Mucosa of gallbladder (tissue), 1 donor: ENCODE measurements at places on chromosomes 13 and 19. TPM values are rescaled to one million over a fixed set of nuclear protein-coding genes. Genes with fewer than 3 reads are reported as not detected.

DNA sequence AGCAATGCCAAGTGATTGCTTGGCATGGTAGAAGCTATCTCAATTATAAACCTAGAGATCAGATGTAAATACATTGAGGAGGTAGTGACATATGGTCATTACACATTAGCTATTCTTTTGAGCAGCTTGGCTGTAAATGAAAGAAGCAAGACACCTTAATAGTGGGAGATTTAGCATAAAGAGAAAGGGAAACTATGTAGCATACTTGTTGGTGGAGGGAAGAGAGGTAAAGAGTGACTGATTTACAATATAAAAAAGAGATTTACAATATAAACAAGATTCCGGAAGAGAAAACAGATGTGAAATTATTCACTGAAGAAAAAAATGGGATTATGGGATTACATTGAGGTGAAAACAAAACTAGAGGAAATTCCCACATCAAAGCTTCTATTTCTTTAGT is 2009.6 kb downstream of the OLFM4 start:
- DNase-seq: no peak

GRCh38 chr13:111472559-111473460 is 152.4 kb downstream of the TEX29 start:
- no peak for DNase-seq

GRCh38 chr19:6997679-6998445 is 23.4 kb downstream of the MBD3L2B start:
- DNase-seq: no peak

DNA sequence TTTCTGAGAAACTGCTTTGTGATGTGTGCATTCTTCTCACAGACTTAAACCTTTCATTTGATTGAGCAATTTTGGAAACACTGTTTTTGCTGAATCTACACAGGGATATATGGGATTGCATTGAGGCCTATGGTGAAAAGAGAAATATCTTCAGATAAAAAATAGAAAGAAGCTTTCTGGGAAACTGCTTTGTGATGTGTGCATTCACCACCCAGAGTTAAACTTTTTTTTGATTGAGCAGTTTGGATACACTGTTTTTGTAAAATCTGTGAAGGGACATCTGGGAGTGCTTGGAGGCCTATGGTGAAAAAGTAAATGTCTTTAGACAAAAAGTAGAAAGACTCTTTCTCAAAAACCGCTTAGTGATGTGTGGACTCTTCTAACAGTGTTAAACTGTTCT is 1683.8 kb downstream of the UQCRFS1 start:
- DNase-seq: no peak

GRCh38 chr13:45119469-45119990 is 780 bp upstream of the GTF2F2 start:
- DNase-seq: peak; percentile 18

- no peak for DNase-seq
Observed at GRCh38 chr13:28273919-28274318, 135.6 kb downstream of the PAN3 start.

DNA sequence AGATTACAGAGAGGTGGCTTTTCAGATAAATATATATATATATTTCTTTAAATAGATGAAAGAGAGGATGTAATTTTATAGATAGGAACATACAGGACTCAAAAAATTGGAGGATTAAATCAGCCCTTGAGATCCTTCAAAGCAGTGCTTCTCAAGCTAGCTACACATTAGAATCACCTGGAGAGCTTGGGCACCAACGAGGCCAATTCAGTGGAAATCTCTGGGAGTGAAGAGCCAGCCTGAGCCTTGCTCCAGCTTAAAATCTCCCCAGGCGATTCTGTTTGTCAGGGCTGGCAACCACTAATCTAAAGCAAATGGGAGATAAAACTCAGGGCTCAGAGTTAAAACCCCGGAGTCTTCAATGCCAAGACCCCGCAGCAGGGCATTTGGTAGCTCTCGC is 15.0 kb upstream of the CLN5 start:
- no peak for DNase-seq

DNA sequence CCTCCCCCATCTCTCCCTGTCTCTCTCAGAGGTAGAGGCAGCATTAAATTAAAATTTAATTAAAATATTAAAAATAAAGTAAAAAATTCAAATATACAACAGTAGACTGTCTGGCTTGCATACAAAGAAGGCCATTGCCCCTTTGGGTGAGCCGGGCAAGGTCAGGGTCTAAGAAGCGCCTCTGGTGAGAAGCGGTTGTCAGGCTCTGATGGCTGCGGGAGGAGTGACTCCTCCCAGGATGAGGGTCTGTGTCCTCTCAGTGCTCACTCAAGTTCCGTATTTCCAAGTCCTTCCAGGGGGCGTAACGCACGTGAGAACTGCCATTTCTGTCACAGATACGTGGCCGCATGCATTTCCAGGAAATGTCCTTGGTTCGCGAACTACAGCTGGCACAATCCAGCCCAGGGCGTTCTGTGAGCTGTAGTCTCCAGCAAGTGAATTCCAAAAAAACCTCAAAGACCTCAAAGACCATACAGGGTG is 737 bp upstream of the ZNF181 start:
- no peak for DNase-seq

DNA sequence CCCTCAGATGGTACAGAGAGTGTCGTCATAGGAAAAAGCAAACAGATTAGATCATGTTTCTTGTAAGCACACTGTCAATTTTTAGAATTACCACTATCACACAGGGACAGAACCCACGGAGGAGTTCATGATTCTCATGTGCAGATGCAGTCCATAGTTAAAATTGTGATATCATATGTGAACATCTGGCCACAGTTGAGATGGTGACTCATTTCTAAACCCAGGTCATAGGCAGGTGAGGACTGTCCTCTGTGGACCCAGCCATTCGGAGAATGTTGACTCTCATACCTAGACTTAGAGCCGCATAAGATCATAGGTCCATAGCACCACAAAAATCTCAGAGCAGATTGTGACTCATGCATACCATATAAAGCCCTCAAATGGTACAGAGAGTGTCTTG is 17.8 kb upstream of the ZNF730 start:
- no peak for DNase-seq

- peak; percentile 8 for DNase-seq
Observed at GRCh38 chr13:48574041-48574796, 41.3 kb upstream of the RCBTB2 start.

GRCh38 chr13:33931397-33932311 is 113.7 kb downstream of the RFC3 start:
- no peak for DNase-seq

DNA sequence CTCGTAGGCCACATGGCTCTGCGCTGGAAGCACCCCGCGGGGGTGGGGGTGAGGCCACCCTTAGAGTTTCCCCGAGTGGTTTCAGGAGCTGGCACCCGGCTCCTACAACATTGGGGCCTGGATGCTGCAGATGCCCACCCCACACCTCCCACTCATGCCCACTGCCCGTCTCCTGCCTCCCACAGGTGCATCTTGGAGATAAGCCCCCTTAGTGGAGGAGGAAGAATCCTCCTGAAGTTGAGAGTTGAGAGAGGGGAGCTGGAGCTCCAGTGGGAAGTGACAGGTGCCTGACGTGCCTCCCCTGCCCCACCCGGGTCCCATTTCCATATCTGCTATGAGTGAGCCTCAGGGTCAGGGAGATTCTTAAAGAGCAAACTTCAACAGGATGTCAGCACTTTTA is 341.3 kb downstream of the TEX29 start:
- no peak for DNase-seq

ANO8 gene
- 33.2 TPM for total RNA-seq

KLK1 gene
- total RNA-seq: 1.5 TPM

ZNF296 gene
- total RNA-seq: 2.3 TPM

LYPD5 gene
- 1.6 TPM for total RNA-seq

TEX26 gene
- 0.26 TPM for total RNA-seq

LRRC4B gene
- total RNA-seq: 3.5 TPM

ELL gene
- 20.1 TPM for total RNA-seq
